ENCODE measurements at places on chromosomes 1 and 21.

GRCh38 chr1:201444792-201445191, 23.3 kb upstream of the TNNI1 start:
- no peak for DNase-seq

GRCh38 chr21:46023555-46023954, 42.0 kb downstream of the COL6A1 start:
- no peak for DNase-seq

GRCh38 chr1:31936981-31937299, 1.2 kb downstream of the PTP4A2 start:
- no peak for DNase-seq

GRCh38 chr1:216686860-216687766, 36.1 kb downstream of the ESRRG start:
- no peak for DNase-seq

- DNase-seq = no peak
Observed at GRCh38 chr1:234040446-234041317, 136.2 kb downstream of the SLC35F3 start.

GRCh38 chr1:171799166-171799565, 17.7 kb downstream of the METTL13 start:
- no peak for DNase-seq

GRCh38 chr1:214582289-214582891, 20.6 kb upstream of the CENPF start:
- no peak for DNase-seq

DNA sequence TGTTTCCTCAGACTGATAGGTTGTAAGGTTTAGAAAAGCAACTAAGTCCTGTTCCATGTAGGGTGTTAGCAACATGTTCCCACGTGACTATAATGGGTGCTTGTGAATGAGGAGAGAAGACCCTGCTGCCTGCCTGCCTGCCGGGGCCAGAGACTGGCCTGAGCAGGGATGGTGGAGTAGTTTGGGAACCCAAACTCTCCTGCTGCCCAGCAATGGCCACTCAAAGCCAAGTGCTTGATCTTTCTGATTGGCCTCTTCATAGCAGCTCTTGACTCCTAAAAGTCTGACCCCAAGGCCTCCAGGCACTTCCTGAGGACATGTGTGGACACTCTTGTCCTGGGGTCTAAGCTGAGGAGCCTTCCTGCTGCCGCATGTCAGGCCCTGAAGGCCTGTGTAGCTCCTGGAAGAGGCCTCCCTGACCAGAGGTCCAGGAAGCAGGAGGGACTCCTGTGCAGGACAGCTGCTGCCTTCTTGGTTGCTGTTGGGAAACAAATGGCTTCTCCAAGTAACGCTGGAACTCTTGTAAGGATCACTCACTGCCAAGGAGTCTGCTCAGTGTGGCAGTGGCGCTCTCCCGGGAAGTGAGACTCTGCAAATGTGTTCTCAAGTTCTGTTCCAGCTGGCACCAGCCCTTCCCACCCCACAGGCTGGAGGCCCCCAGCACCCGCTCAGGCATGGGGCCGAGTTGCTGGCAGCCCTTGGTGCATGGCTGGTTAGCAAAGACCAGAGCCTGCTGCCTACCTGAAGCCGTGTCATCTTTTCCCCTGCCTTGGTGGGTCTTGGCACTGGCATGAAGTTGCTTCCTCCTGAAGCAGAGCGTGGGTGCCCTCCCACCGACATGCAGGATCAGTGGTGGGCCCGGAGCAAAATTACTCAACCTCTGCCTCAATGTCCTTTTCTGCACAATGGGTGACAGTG, 35.5 kb downstream of the MAN1C1 start:
- no peak for DNase-seq

DNA sequence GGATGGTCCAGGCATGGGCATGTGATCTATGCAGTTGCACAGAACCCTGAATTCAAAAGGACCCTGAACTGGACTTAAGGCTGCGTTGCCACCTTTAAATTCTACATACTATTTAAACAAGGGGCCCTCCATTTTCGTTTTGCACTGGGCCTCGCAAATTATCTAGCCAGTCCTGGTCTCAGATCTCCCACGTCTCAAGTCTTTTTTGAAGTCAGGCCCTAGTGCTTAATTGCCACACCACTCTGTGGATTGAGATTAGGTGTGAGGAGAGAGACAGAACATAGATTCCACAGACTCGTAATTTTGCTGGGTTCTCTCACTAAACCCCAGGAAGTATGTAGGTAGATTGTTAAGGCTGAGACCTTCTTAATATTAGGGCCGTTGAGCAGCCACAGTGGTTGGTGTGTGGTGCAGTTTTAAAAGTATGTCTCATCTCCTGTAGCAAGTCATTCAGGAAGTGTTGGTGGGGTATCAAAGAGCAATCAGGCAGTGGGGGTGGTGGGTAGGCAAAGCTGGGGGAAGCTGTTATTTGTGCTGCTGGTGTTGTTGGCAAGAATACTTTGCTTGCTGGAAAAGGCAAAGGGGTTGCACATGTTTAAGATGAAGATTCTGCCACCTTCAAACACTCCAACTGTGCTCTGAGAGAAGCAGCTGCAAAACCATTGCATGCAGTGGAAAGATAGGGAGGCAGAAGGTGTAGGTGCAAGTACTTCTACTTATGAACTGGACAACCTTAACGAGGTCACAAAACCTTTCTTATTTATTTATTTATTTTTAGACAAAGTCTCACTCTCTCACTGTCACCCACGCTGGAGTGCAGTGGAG, 11.2 kb downstream of the CD84 start:
- peak; percentile 84 for DNase-seq

DNA sequence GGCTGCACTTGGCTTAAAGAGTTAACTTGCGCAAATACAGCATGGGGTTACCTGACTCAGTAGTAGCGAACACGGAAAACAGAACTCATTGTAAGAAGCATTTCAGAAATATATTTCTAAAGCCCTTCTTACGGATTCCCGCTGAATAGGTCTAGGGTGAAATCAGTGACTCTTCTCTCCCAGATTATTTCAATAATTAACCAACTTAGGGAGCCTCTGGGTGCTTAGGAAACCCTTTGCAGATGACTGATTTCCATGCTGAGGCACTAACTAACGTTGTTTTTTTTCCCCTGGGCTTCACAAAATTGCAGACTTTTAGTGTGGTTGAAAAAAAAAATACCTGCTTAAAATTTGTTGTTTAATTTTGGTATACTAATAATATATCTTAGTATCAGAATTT, 40.3 kb downstream of the BTG3 start:
- DNase-seq = no peak

DNA sequence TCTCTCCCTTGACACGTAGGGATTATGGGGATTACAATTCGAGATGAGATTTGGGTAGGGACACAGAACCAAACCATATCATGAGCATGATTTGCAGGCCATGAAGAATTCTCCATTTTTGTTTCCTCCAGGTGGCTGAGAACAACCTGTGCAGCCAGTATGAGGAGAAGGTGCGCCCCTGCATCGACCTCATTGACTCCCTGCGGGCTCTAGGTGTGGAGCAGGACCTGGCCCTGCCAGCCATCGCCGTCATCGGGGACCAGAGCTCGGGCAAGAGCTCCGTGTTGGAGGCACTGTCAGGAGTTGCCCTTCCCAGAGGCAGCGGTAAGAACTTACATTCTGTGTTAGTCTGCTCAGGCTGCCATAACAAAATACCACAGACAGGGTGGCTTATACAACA, 9.7 kb downstream of the MX1 start:
- DNase-seq = no peak

DNA sequence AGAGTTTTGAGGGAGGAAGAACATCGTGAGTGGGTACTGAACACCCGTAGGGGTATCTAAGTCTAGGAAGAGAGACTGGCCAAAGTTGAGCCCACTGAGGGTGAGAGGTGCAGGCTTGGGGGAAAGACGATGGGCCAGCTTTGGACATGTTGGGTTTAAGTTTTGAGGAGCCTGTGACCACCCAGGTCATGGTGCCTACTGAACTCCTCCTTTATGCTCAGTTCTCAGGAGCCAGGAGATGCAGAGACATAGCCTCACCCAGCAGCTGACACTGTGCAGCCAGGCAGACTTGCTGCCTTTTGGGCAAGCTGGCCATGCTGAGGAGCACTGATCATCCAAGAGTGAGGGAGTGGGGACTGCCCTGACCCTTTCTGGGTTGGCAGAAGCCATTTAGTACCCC, 72.3 kb downstream of the TNR start:
- no peak for DNase-seq

DNA sequence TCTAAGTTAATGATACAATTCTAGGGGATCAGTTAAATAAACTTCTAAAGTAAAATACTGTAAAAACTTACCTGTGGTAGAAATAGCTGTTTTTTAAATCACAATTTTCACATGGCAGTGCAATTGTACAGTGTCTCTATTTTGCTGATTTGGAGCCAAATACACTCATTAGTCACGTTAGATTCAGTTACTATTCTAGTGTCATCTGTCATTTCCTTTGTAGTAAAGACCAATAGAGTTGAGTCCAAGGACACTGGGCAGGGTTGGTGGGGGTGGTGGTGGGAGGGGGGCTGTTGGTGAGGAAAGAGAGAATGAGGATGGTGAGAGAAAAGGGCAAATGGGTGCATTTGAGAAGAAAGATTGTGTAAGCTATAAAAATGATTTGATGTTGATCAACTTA, 33.6 kb downstream of the CD55 start:
- DNase-seq = no peak

DNA sequence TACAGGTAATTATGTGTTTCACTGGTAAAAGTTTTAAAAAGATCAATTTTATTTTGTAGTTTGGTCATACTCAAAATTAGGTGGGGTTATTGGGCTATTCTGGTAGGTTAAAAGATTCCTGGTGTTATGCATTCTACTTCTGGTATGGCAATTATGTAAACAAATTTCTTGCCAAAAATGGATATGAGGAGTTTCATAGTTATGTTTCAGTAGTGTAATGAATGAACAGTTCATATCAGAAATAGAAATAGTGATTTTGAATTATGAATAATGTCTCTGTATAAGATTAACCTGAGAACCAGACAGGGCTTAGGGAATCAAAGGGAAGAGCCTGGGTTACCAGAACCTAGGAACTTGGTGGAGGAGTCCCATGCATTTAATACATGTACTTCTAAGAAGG, 15.9 kb downstream of the ATF6 start:
- DNase-seq = no peak

GRCh38 chr1:183346276-183346732, 71.9 kb downstream of the NMNAT2 start:
- DNase-seq = no peak

DNA sequence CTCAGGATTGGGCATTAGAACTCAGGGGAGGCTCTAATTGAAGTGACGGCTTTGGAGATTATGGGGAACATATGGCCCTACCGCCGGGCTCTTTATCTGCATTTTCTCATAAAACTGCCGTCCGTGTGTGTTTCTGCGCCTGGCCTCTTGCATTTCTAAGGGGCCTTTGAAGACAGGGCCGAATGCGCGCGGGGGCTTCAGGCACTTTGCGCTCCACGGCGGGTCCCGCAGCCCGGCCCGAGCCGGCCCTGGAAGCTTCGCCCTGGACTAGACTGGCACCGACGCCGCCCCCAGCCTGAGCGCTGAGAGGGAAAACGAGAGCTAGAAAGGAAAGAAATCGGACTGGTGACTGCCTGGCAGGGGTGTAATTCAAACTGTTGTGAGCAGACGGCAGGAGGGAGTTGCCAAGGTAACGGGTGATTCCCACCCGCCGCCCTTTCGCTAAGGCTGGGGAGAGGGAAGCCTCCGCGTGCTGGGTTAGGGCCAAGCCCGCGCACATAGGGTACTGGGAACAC, 120.7 kb downstream of the LMX1A start:
- DNase-seq = no peak

GRCh38 chr1:88394958-88395357, 289.1 kb upstream of the PKN2 start:
- DNase-seq = no peak

GRCh38 chr1:176903474-176903873, 261.0 kb downstream of the ASTN1 start:
- DNase-seq = no peak

DNA sequence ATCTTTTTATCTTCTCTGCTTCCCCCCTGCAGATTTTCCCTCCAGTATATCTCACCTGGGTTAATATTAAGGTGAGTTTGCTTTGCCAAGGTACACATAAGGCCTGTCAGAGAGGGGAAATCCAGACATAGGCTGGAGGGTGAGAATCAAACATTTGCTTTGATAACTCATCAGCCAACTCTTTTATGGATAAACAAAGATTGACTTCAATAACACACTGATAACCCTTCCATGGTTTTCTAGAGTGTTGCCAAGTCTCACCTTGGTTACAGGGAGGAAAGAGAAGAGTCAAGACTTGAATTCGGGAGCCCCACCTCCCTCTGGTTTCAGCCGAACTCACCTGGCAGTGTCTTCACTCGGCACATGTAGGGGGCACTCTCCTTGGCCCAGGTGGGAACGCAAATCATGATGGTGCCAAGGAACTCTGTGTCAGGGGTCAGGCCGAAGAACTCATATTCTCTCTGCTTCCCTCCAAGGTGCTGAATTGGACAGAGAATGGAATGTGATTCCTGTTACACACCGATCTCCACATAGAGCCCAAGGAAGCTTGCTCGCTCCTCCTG, 15.1 kb downstream of the IL22RA1 start:
- no peak for DNase-seq

DNA sequence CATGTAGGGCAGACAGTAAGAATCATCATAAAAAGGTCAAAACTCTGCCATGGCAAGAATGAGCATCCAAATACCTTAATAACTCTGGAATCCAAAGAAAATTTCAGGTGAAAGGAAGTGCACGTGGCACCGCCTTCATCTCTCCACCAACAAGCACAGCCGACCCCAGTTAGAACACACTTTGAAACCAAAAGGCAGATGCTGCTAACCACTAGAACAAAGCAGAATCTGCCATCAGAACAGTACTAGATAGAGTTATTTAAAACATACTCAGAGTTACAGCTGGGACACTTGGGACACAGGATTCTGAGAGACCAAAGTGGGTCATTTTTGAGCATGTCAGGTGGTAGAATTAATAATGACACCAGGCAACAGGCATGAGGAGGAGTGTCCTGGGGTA, 106.7 kb upstream of the SOD1 start:
- no peak for DNase-seq

DNA sequence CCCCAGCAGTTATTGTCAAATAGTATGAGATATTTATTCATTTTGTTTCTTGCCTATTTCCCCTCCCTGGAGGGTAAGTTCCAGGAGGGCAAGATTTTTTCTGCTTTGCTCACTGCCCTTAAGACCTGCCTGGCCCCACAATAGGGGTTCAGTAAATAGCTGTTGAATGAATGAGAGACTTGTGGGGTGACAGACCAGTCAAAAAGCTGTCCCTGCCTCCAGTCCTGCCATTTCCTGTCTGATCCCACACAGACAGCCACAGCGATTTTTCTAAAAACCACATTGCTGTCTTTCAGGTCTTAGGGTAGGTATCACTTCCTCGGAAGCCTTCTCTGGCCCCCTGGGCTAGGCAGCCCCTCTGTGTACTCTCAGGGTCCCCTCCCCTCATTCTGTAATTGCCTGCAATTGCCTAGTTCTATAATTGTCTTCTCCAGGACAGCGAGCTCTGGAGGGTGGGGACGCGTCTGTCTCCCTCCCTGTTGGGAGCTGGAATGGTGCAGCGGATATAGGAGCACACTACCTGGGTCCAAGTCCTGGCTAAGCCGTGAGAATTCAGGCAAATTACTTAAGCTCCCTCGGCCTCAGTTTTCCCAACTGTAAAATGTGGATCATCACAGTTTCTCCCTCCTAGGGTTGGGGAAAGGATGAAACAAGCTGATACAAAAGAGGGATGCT, 1.8 kb upstream of the EXTL1 start:
- DNase-seq = no peak

- DNase-seq = no peak
Observed at GRCh38 chr1:167263819-167264464, 43.3 kb downstream of the POU2F1 start.
